ENCODE measurements at places on chromosomes 6 and 20.

DNA sequence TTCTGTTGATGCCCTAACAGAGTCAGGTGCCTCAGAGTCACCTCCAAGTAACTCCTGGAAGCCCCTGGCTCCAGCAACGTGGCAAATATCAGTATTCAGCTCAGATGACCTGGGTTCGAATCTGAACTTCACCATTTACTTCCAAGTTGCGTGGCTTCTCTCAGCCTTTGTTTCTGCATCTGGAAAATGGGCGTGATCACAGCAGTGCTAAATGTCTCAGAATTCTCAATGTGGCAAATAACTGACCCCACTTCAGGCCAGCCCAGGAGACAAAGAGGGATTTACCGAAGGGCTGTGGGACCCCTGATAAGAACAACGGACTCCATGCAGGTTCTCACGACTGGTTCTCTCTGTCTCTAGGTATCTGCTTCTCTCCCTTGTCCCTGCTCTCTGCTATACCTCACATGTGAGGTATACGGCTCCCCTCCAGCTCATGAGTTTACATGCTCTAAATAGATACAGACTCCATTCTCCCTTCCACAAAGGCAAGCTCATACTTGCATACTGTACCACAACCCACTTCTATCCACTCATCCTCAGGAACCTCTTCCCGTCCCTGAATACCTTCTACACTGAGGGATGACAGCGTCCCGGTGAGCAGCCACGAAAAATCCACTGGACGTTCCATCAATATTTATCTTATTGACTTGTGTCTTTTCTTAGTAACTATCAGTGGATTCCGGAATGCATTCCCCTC lies 84.1 kb downstream of the SNX5 start:
- DNase-seq: no peak

DNA sequence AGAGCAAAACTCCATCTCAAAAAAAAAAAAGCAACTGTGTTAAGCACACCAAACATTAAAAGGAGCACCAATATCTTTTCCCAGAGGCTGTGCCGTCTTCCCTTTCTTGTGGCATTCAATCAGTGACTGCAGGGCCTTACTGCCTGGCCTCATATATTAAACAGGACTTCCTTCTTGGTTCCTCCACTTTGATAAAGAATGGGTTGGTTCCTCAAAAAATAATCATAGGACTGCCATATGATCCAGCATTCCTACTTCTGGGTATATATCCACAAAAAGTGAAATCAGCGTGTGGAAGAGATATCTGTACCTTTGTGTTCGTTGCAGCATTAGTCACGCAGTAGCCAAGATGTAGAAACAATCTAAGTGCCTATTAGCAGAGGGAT lies 40.3 kb upstream of the GFOD1 start:
- DNase-seq: no peak

DNA sequence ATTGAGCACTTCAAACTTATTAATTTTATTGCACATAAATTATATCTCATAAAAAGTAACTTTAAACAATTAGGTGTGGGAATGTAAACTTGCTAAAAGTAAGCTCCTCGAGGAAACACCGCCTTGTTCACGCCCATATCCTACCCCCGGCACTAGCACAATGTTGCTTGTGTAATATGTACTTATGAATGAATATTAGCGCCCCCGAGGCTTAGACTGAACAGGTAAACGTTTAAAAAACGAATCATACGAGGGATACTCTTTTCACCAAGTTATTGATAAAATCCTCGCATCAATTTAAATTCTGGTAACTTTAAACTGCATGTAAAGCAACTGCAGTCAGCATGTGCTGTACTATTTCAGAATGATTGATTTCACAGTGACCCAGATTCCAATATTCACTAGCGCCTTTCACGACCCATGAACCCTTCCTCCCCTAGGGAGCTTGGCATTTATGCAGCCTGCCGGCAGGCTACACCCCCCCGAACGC lies 637 bp downstream of the TFB1M start:
- DNase-seq: no peak

- DNase-seq: no peak
Measured at GRCh38 chr20:32922466-32922865, 63.7 kb downstream of the EFCAB8 start.

DNA sequence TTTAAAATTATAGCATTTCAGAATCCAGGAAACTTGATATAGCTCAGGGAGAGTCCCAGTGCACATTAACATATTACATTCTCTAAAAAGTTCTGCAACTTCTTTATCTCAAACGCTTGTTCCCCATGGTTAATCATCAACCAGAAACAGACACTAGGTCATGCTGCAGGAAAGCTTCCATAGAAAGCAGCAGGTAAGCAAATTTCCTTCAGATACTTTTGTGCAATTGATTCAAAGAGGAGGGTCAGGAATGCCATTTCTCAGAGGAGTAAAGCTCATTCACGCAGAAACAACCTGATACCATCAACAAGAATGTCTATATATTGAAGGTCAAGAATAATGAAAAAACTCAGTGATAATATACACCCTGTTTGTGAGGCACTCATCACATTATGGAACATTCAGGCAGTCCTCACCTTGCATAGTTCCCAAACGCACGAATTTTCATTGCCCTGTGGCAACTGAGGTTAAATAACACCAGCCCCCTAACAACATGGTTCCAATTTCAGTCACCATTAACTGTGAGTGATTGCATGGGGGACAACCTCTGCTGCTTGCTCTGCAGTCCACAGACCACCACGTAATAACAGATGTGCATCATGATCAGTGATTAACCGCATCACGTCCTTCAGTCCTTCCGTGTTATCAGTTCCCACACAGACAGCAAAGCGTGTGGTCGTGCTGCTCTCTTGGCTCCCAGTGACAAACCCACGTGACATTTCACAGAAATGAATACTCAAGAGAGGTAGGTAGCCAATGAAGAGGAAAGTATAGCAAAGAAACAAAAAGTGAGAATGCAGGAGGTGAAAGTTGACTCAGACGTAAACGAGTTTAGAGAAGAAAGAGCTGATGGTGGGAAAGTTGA lies 95.7 kb downstream of the LY86 start:
- no peak for DNase-seq

- no peak for DNase-seq
Measured at GRCh38 chr20:1567392-1568162, 10.1 kb upstream of the SIRPD start.

GRCh38 chr6:2497922-2498623 lies 252.6 kb downstream of the MYLK4 start:
- no peak for DNase-seq

GRCh38 chr6:167835260-167835659 lies 8.5 kb downstream of the AFDN start:
- DNase-seq: no peak

DNA sequence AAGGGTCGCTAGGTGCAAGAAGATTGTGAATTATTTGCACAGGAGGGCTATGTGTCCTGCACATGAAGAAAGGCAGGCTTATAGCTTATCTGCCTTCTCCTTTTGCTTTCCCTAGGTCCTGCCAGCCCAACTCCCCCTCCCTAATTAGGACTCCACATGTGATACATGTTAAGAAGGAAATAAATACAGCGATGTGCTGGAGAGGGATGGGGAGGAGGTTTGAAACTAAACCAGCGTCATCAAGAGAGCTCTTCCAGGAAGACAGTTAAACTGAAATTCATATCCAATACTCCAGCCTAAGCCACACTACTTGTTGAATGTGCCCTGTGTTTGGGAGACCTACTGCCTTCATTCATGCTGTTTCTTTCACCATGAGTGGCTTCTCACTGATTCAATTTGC lies 34.9 kb upstream of the UTRN start:
- no peak for DNase-seq

- DNase-seq: no peak
Measured at GRCh38 chr6:71127374-71127773, 161.2 kb upstream of the OGFRL1 start.

All from frontal cortex (tissue), 4 donors.